ENCODE measurements at places on chromosomes 3 and 15.

DNA sequence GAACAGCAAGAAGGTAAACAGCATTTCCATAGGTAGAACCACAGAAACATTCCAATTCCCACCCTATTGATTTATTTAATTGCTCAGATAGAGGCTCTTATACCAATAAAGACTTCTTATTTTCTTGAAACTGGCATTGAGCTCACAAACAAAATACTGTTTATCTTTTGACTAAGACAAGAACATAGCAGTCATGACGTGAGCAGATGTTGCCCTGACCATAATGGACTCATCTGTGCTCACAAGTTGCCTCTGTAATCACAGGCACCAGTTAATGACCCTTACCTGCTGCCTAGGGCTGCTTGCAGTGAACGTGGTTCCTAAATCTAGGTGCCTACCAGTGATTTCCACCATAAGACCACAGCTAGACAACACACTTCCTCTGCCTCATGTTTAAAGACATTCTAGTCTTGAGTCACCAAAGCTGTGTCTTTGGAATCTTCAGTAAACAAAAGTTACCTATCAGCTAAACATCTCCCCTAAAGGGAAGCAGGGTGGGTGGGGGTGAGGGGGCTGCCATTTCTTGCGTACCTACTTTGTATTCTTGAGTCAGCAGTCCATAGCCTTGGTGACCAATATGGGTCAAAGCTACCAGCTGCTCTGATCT, 2.1 kb downstream of the FYCO1 start:
- peak; percentile 55 for DNase-seq

DNA sequence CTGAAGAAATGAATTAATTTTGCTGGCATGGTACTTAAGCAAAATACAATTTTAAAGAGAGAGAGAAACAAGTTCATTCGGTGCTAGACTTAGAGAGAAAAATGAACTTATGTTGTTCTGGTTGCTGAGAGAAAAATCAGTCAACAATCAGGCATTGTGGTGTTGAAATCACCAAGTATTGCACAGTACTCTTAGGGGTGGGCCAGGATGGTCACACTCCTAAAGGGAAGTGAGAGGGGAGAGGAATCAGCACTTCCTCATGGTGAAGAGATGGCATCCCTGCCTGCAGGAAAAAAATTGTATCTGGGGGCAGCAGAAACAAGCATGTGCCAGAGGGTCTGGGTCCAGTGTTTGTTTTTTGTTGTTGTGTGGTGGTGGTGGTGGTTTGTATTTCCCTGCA, 7.0 kb upstream of the DMXL2 start:
- peak; percentile 69 for DNase-seq

GRCh38 chr3:15683253-15683652, 81.7 kb downstream of the BTD start:
- no peak for DNase-seq

- no peak for DNase-seq
Observed at GRCh38 chr3:63400246-63400860, 122.2 kb downstream of the SYNPR start.

DNA sequence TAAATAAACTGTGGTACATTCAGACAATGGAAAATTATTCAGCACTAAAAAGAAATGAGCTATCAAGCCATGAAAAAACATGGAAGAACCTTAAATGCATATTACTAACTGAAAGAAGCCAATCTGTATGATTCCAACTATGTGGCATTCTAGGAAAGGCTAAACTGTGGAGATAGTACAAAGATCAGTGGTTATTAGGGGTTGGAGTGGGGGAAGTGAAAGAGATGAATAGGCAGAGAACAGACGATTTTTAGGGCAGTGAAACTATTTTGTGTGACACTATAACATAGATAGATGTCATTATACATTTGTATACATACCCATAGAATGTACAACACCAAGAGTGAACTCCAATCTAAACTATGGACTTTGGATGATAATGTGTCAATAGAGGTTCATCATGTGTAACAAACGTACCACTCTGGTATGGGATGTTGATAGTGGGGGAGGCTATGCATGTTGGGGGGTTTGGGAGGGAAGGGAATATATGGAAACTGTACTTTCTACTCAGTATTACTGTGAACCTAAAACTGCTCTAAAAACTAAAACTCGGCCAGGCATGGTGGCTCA, 29.0 kb downstream of the RAB27A start:
- DNase-seq = no peak
